ENCODE measurements at places on chromosomes 2 and 18. TPM values are rescaled to one million over a fixed set of nuclear protein-coding genes. Genes with fewer than 3 reads are reported as not detected.

Gene TUBB8B
- total RNA-seq: 1.2 TPM

Gene RNF152
- total RNA-seq: 2.6 TPM

Gene ALPG
- 0.94 TPM for total RNA-seq

Gene CCDC121
- total RNA-seq: 1.9 TPM

GRCh38 chr18:24016643-24017042, 2.1 kb downstream of the TTC39C start:
- H3K27ac ChIP-seq: no peak overlapping the region
- DNase-seq: no peak
- H3K4me1 ChIP-seq: peaks cover 61% of the 10 kb centered on the region
- H3K36me3 ChIP-seq: no peaks in the 10 kb centered on the region
- H3K4me3 ChIP-seq: peak overlapping the region; percentile 86

- H3K36me3 ChIP-seq: peaks cover 20% of the 10 kb centered on the region
- DNase-seq: no peak
- H3K27ac ChIP-seq: no peak overlapping the region
- H3K27me3 ChIP-seq: peaks cover 8% of the 10 kb centered on the region
- no peak overlapping the region for H3K4me3 ChIP-seq
Observed at GRCh38 chr2:233990261-233990798, 60.2 kb upstream of the SPP2 start.

- DNase-seq: no peak
- H3K27me3 ChIP-seq: no peaks in the 10 kb centered on the region
- H3K27ac ChIP-seq: no peak overlapping the region
- H3K36me3 ChIP-seq: no peaks in the 10 kb centered on the region
Observed at GRCh38 chr2:74708883-74709282, 54.8 kb downstream of the SEMA4F start.

DNA sequence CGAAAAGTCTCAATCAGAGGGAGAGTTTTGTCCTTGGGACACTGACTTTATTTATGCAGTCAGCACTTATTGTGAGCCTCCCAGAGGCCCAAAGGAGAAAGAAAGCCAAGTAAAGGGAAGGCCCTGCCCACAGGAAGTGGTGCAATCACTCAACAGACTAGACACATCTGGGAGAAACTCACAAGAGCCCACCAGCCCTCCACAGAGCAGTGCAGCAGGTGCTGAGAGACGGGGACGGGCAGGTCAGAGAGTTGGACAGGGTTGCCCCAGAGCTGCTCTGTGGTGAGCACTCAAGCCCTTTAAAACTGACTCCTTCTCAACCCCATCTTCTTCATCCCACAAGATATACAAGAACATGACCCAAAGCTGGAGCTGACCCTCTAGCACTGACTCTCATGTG, 96.0 kb downstream of the TFCP2L1 start:
- H3K27me3 ChIP-seq: no peaks in the 10 kb centered on the region
- no peaks in the 10 kb centered on the region for H3K36me3 ChIP-seq
- H3K27ac ChIP-seq: no peak overlapping the region
- peaks cover 4% of the 10 kb centered on the region for H3K4me1 ChIP-seq

DNA sequence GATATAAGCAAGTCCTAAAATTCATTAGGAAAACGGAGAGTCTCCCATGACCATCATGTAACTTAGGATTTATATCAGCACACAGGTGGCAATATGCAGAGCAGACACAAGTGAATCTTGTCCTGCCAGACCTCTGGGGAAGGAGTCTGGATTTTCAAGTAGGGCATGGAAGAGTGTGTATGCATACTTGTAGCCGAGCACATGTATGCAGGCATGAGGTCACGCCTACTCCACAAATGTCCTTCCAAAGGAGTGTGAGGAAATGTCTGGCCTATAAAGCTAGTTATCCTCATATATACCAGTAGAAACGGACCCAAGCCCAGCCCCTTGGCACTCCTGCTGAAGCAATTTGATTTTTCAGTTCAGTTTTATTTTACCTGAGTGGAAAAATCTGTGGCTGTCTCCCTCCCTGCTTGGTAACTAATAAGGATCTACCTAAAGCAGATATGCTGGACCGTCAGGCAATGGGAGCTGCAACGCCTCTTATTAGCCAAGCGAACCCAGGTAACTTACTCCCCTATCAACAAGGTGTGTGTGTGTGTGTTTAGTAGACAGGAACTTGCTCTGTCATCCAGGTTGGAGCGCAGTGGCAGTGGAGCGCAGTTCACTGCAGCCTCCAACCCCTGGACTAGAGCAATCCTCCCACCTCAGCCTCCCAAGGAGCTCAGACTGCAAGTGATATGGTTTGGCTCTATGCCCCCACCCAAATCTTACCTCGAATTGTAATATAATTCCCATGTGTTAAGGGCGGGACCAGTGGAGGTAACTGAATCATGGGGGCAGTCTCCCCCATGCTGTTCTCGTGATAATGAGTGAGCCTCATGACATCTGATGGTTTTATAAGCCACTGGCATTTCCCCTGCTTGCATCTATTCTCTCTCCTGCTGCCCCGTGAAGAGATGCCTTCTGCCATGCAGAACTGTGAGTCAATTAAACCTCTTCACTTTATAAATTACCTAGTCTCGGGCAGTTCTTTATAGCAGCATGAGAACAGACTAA, 2.8 kb downstream of the STAT1 start:
- H3K27ac ChIP-seq: no peak overlapping the region
- H3K4me3 ChIP-seq: no peak overlapping the region
- DNase-seq: no peak
- H3K4me1 ChIP-seq: no peaks in the 10 kb centered on the region
- no peaks in the 10 kb centered on the region for H3K27me3 ChIP-seq

- H3K4me1 ChIP-seq: peaks cover 70% of the 10 kb centered on the region
- H3K27ac ChIP-seq: peak overlapping the region; percentile 100
- H3K4me3 ChIP-seq: peak overlapping the region; percentile 100
- peaks cover 49% of the 10 kb centered on the region for H3K36me3 ChIP-seq
- DNase-seq: no peak
Observed at GRCh38 chr2:63846487-63846886, 4.8 kb downstream of the UGP2 start.

DNA sequence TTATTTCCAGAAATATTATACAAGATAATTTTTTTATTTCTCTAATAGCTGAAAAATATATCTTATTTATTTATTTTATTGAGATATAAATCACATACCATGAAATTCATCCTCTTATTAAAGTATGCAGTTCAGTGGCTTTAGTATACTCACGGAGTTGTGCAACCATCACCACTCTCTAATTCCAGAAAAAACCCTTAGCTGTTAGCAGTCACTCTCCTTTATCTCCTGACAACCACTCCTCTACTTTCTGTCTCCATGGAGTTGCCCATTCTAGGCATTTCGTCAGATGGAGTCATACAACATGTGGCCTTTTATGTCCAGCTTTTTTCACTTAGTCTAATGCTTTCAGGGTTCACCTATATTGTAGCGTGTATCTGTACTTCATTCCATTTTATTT, 66.5 kb downstream of the TCF7L1 start:
- DNase-seq: no peak
- peaks cover 21% of the 10 kb centered on the region for H3K4me1 ChIP-seq
- H3K27ac ChIP-seq: 0 out of 2 replicates have a peak overlapping the region, but pooled peaks have one; percentile 12

DNA sequence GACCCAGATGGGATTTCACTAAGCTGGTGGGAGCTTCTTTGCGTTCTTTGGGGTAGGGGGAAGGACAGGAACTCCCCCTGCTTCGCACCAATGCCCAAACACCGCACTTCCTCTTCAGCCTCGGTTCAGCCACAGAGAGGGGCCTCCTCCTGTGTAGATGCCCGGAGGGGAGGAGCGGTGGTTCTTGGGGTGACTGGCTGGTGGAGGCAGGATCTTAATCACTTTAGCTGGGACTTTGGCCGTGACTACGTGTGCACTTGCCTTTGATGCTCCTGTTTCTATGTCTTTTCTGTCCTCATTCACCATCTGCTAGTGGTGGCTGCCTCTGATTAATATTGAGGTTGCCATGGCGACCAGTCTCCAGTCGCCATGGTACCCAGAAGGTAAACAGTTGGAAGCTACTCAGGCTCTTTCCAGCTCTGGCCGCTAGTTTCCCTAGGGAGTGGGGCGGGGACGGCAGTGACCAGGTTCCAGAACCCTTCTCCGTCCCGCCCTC, 1.9 kb downstream of the CNGA3 start:
- H3K36me3 ChIP-seq: peaks cover 11% of the 10 kb centered on the region
- no peak overlapping the region for H3K27ac ChIP-seq
- peaks cover 21% of the 10 kb centered on the region for H3K4me1 ChIP-seq
- peak overlapping the region; percentile 72 for H3K4me3 ChIP-seq
- peak; percentile 67 for DNase-seq

DNA sequence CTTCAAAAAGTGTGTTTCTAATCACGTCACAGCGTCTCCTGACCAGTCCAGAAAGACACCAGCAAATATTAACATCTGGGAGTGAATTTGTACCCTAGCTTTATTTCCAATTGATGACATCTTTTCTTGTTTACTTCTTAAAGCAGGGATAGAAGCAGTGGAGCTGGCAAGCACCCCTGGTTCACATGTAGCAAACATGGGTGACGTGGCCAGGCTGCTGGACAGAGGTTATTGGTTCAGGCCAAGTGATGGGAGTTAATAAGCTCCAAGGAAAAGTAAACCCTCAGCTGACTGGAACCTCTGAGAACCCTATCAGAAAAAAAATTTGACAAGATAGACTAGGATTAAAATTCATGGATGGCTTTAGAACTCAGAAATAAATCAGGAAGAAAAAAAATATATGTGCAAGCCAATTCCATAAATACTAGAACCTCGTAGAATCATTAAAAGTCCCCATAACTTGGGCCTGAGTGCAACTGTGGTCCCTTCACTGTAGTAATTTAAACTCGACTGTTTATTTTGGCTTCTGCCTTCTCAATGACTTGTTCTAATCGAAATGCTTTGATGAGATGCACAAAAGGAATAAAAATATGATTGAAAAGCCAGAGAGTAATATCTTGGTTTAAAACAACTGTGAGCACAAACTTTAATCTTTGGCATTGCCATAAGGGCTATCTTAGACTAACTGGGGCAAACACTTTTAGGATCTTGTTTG, 121.5 kb upstream of the CTAGE1 start:
- DNase-seq: no peak
- H3K27ac ChIP-seq: no peak overlapping the region
- no peak overlapping the region for H3K4me3 ChIP-seq
- no peaks in the 10 kb centered on the region for H3K4me1 ChIP-seq
- no peaks in the 10 kb centered on the region for H3K36me3 ChIP-seq
